ENCODE measurements at places on chromosomes 11 and 22. TPM values are rescaled to one million over a fixed set of nuclear protein-coding genes. Genes with fewer than 3 reads are reported as not detected.

MRGPRX3 gene
- total RNA-seq, result not detected

TRMU gene
- total RNA-seq, result 48.8 TPM

PANX2 gene
- 0.77 TPM for total RNA-seq

CABP7 gene
- 2.1 TPM for total RNA-seq

GRCh38 chr11:119229288-119229672 is 23.1 kb downstream of the CBL start:
- no peak overlapping the region for H3K4me3 ChIP-seq
- H3K4me1 ChIP-seq, result no peaks in the 10 kb centered on the region
- DNase-seq, result no peak
- no peaks in the 10 kb centered on the region for H3K27me3 ChIP-seq
- no peak overlapping the region for H3K27ac ChIP-seq

GRCh38 chr11:44617671-44618461 is 52.4 kb downstream of the CD82 start:
- DNase-seq, result no peak
- H3K36me3 ChIP-seq, result no peaks in the 10 kb centered on the region
- H3K27me3 ChIP-seq, result no peaks in the 10 kb centered on the region
- no peaks in the 10 kb centered on the region for H3K4me1 ChIP-seq
- H3K27ac ChIP-seq, result no peak overlapping the region

DNA sequence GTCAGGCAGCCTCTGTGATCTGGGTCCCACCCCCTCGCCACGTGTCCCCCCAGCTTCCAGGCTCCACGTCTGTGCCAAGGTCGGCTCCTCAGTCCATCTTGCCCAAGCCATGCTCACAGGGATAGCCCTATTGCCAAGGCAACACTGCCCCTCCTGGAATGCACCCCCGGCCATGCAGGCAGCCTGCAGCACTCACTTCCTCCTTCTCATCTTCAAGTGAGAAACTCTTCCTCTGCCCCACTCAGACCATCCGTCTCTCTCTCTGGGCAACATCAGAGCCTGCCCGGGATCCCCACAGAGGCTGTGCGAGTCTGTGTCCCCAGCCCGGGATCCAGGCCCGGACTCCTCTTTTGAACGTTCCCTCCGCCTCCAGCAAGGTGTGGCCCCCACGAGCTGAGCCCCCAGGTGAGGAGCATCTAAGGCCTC is 852.3 kb downstream of the BRD1 start:
- DNase-seq, result no peak
- H3K27ac ChIP-seq, result no peak overlapping the region
- H3K36me3 ChIP-seq, result no peaks in the 10 kb centered on the region
- no peaks in the 10 kb centered on the region for H3K4me1 ChIP-seq
- no peaks in the 10 kb centered on the region for H3K27me3 ChIP-seq

GRCh38 chr11:123690485-123690884 is 36.1 kb upstream of the SCN3B start:
- H3K27ac ChIP-seq, result no peak overlapping the region
- peaks cover 64% of the 10 kb centered on the region for H3K27me3 ChIP-seq
- no peaks in the 10 kb centered on the region for H3K36me3 ChIP-seq
- DNase-seq, result no peak
- no peaks in the 10 kb centered on the region for H3K4me1 ChIP-seq

- no peak overlapping the region for H3K4me3 ChIP-seq
- no peaks in the 10 kb centered on the region for H3K36me3 ChIP-seq
- H3K4me1 ChIP-seq, result no peaks in the 10 kb centered on the region
- H3K27me3 ChIP-seq, result no peaks in the 10 kb centered on the region
- no peak overlapping the region for H3K27ac ChIP-seq
These were observed 29.7 kb upstream of the ABCC8 start for GRCh38 chr11:17506314-17506713.
